ENCODE measurements at places on chromosomes 16 and 17.

GRCh38 chr16:48613061-48613957 is 3.3 kb upstream of the N4BP1 start:
- peak; percentile 72 for DNase-seq

- no peak for DNase-seq
Measured at GRCh38 chr16:11036040-11036439, 91.7 kb downstream of the CLEC16A start.

GRCh38 chr16:29726845-29727377 is 18.9 kb downstream of the C16orf54 start:
- no peak for DNase-seq

GRCh38 chr17:22286337-22287041 is 594.2 kb downstream of the KCNJ18 start:
- DNase-seq, result no peak

DNA sequence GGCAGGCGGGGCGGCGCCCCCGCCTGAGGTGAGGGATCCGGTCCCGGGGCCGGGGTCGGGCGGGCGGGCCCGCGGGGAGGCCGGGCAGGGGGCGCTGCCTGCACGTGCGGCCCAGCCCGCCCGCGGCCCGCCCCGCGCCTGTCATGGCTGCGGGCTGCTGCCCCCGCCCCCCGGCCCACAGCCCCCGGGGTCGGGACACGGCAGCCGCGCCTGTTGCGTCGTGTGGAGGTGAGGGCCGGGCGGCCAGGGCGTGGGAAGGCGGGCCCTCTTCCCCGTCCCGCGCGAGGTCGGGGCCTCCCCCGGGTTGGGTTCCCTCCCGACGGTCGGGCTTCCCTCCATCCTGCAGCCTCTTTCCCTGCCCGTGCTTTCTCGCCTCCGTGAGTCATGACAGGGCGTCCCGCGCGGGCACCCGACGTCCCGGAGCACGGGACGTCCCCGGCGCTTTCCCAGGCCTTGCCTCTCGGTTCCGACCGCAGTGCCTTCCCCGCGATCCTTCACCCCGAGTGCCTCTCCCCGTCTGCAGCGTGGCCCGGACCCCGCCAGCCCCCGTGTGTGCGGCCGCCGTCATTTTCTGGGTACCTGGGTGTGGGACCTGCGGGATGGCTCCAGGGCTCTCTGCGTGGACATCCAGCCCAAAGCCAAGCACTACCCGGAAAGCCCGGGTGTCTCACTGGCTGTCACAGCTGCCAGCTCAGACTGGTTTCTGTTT is 76.7 kb downstream of the CHD9 start:
- no peak for DNase-seq
